Right cardiac atrium (tissue), 5 donors: ENCODE measurements at places on chromosomes 5 and 9. TPM values are rescaled to one million over a fixed set of nuclear protein-coding genes. Genes with fewer than 3 reads are reported as not detected.

Gene PITX1
- polyA plus RNA-seq: 0.02 TPM

Gene IL13
- polyA plus RNA-seq: not detected

Gene REEP2
- polyA plus RNA-seq: 38.7 TPM

Gene SLC31A2
- polyA plus RNA-seq: 11.4 TPM

Gene SLC36A2
- 0.14 TPM for polyA plus RNA-seq

Gene SAXO1
- not detected for polyA plus RNA-seq

Gene CNTNAP3
- 5.5 TPM for polyA plus RNA-seq
